ENCODE measurements at places on chromosomes 11 and 22. TPM values are rescaled to one million over a fixed set of nuclear protein-coding genes. Genes with fewer than 3 reads are reported as not detected.

Gene CHADL
- 0.17 TPM for total RNA-seq

GRCh38 chr11:29782447-29782846 is 234.4 kb downstream of the KCNA4 start:
- DNase-seq, result no peak

- no peak for DNase-seq
Observed at GRCh38 chr22:28544431-28544868, 135.2 kb downstream of the TTC28 start.

DNA sequence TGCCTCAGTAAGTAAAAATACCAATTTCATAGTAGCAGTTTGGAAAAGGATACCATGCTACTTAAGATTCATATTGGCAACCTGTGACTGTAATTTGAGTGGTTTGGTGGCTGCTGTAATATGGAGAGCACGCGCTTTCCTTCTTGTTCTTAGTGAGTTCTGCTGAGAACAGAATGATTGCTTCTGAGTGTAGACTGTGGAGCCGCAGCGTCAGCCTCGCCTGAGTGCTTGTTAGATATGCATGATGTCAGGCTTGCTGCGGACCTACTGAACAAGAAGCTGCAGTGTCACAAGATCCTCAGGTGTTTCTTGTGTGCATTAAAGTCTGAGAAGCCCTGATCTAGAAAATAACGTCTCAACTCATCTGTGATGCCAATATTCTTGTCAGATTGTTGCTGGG is 143.2 kb downstream of the ARHGAP42 start:
- DNase-seq, result no peak

DNA sequence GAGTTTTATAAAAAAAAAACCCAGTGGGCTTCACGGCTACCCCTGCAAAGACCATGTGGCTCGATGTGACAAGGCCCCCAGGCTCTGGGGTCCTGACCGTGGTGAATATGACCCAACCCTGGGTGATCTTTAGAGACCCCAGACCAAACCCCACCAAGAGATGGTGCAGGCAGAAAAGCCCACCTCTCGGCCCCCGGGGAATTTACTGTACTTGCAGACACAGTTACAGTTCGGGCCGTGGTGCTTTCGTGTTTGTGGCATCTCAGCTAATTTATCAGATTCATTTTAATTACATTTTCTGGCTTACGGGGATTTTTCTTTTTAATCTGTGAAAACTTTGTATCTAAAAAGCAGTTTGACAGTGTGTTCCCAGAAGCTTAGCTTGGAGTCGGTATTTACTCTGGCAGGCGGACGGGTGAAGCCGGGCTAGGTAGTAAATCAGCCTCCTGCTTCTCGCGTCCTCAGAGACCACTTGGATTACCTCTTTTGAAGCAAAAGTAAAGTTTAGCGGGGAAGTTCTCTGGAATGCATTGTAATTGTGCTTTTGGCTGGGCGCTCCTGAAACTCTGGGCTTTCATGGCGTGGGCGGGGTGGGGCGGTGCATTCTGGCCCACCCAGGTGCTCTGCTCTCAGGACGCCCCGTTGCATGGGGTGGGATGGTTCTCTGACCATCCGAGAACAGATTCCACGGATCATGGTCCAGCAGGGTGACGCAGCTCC is 25.3 kb downstream of the ANO1 start:
- DNase-seq, result no peak

GRCh38 chr22:47795477-47796127 is 1033.2 kb downstream of the TBC1D22A start:
- DNase-seq, result no peak

- DNase-seq, result no peak
Observed at GRCh38 chr11:18493310-18493709, 33.4 kb downstream of the TSG101 start.

Gene GLYAT
- total RNA-seq, result not detected

Gene CRYBA4
- total RNA-seq, result not detected

DNA sequence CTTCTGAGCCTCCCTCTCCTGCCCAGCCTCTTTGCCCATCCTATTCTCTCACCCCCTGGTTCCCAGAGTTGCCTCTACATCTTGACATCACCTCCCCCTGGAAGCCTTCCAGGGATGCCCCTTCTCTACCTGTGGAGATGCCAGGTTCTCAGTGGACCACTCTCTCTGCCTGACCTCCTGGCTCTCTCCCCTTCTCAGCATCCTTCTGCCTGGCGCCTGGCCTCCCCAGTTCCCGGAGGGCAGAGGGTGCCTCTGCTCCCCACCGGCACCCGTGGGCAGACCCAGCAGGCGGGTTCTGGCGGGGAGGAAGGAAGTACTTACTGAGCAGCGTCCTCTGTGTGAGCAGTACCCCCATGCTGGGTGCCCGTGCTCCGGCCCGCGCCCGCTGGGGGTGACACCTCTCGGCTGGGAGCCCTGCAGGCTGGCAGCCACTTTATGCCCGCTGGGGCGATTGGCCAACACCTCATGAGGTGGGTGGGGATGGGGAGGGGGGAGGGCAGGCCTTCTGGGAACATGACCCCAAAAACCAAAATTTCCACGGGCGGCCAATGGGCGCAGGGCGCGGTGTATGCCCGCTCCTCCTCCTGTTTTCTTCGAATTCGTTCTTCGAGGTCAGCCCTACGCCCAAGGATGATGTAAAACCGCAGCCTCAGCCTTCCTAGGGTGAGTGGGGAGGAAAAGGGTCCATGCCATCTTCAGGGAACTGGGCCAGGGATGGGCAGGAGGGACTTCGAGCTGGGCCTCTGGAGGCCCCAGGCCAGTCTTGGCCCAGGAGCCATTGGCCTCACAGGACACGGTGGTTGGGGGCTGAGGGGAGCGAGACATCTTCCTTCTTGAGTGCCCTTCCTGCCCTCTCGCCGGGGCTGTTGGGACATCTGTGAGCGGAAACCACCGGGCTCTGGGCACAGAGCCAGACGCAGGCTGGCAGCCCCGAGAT is at the start of gene OSM:
TSS of gene OSM (minus strand) at position 407 of the 937 bp plus-strand sequence. CDS start at position 355, 52 bp downstream.
- DNase-seq, result peak; percentile 81

Gene MRGPRE
- not detected for total RNA-seq

DNA sequence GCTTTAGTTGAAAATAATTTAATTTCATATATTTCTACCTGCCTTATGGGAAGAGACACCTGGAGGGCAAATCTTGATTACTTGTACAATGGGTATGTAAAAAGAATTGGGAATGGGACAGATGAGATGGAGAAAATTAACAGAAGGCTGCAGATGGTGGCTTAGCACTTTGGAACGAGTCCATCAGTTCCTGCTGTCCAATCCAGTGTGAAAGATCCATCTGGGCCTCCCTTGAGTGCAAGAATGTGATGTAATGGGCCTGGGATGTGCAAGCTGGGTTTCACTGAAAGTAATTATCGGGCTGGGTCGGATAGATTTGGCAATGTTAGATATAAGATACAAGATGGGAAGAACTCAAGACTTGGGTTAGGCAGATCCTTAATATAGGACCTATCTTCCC is 42.0 kb downstream of the CECR2 start:
- no peak for DNase-seq

Gene PTPRCAP
- total RNA-seq, result 389 TPM

Gene CARD16
- 98.8 TPM for total RNA-seq

Gene OR11H1
- total RNA-seq, result not detected

GRCh38 chr11:96385187-96385586 is 4.5 kb downstream of the CCDC82 start:
- no peak for DNase-seq

- no peak for DNase-seq
Observed at GRCh38 chr11:115758011-115758410, 253.8 kb upstream of the CADM1 start.

GRCh38 chr11:62999649-63000048 is 14.9 kb upstream of the SLC22A6 start:
- no peak for DNase-seq

- no peak for DNase-seq
Observed at GRCh38 chr11:101341578-101341977, 212.0 kb upstream of the PGR start.

Gene LSP1
- 687 TPM for total RNA-seq

Gene RIN1
- total RNA-seq, result 1.1 TPM

DNA sequence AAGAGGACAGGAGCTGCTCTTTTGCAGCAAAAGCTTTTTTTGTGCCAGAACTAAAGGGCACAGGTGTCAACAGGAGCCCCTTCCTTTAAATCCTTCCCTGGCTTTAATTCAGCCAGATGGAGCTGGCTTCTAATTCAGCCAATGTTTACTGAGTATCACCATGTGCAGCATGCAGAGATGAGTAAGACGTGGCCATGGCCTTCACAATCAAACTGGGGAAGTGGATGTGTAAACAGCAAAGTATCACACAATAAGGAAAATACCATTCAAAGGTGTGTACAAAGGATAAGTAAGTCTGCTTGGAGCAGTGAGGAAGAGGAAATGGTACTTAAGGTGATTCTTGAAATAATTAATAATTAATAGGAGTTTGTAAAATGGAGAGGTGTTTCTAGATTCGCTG is 243.4 kb downstream of the NXPE2 start:
- DNase-seq, result no peak

All from activated CD4-positive, alpha-beta T cell treated with anti-CD3 and anti-CD28 coated beads, Interleukin-2, amount 10 ng/mL, durations not matched to agents 7 days and 5 days (primary cell).